ENCODE measurements at places on chromosomes 7 and 10.
A peak's percentile ranks its signal among the peaks of the same experiment; 100 is the strongest.

- DNase-seq: peak; percentile 75
Measured at GRCh38 chr7:51067757-51068156, 248.9 kb downstream of the COBL start.

GRCh38 chr7:105365541-105366534 is 22.9 kb downstream of the SRPK2 start:
- no peak for DNase-seq

DNA sequence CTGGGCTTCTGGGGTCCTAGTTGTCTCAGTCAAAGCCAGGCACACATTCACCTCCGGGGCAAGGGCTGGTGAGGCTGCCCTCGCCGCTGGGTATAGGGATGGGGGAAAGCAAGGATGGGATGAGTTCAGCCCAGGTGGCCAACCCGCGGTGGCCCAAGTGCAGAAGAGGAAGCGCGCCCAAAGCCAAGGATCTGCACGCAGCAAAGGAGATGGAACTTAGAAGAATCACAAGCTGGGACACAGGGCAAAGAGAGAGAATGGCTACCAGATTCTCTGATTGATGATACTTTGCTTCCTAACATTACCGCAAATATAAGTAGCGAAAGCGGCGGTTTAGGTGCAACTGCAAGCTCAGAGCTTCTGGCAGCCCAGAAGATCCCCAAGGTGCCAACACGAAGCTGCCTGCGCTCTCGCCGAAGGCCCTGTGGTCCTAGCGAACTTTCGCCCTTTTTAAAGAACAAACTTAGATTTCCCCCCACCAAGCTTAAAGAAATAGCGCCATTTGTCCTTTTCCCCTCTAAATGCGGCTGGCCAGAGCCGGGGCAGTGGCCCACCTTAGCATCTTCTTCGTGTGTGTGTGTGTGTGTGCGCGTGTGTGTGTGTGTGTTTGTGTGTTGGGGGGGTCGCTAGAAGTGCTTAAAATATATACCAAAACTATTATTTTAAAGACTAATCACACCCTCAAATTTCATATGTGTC is 927 bp upstream of the MKX start:
- no peak for DNase-seq

- no peak for DNase-seq
Measured at GRCh38 chr10:86729677-86730076, 26.7 kb upstream of the BMPR1A start.

DNA sequence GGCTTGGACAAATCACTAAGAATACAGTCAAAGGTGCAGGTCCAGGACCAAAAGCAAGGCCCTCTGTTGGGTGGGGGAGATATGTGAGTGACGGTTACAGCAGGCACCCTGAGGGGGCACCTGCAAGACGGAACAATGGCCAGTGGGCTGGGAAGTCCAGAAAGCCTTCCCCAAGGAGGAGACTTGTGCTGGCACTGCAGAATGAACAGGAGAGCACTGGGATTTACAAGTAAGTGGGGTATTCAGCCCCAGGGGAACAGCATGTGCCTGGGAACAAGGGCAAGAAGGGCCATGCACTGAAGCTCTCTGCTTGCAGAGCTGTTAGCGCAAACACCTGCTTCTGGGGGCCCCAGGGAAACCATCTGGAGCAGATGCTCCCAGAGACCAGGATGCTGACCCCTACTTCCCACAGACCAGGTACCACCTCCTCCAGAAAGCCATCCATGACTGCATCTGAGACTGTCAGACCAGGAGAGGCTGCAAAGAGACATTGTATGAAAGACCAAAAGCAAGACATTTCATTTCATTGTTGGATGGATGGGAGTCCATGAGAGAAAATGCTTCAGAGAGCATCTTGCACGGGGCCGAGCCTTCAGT is 24.6 kb upstream of the ZMIZ1 start:
- DNase-seq: no peak

- DNase-seq: peak; percentile 11
Measured at GRCh38 chr10:95569368-95569767, 8.2 kb upstream of the SORBS1 start.
